CD8-positive, alpha-beta memory T cell (primary cell): ENCODE measurements at places on chromosomes 5 and 9.

GRCh38 chr5:177233206-177233605 is 70.3 kb downstream of the RAB24 start:
- no peak for DNase-seq

DNA sequence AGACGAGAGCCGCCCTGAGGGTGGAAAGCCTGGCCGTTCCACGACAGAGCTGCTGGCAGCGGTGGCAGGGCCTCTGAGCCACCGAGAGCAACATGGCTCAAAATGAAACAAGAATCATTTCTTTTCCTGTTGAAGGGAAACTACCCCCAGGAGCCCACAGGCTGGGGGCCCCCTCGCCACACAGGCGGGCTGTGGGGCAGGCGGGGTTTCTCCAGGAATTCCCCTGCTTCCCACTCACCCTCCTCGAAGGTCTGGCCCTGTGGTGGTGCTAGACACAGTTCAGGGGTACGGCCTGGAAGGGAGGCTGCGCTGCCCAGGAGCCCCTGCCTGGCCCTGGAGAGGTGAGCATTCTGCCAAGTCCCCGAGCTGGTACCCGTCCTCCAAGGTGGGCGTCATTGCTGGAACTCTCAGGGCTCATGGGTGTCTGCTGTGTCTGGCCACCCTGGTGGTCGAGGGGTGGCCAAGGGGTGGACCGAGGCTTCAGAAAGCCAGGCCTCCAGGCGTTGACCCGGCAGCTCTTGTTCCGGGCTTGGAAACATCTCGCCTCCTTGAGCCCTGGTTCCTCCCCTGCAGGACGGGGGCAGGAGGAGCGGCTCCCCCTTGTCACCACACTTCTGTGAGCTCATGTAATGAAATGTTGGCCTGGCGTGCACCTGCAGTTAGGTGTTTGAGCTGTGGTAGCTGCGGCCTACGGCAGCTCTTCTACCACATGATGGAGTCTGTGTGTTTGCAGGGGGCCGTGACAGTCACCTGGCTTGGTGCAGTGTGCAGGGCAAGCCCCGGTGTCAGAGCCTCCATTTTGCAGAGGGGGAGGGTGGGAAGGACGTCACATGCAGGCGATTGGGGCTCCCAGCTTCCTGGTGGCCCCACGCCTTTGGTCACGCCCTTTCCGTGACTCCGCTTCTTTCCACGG is 65.3 kb downstream of the RXRA start:
- peak; percentile 72 for DNase-seq

DNA sequence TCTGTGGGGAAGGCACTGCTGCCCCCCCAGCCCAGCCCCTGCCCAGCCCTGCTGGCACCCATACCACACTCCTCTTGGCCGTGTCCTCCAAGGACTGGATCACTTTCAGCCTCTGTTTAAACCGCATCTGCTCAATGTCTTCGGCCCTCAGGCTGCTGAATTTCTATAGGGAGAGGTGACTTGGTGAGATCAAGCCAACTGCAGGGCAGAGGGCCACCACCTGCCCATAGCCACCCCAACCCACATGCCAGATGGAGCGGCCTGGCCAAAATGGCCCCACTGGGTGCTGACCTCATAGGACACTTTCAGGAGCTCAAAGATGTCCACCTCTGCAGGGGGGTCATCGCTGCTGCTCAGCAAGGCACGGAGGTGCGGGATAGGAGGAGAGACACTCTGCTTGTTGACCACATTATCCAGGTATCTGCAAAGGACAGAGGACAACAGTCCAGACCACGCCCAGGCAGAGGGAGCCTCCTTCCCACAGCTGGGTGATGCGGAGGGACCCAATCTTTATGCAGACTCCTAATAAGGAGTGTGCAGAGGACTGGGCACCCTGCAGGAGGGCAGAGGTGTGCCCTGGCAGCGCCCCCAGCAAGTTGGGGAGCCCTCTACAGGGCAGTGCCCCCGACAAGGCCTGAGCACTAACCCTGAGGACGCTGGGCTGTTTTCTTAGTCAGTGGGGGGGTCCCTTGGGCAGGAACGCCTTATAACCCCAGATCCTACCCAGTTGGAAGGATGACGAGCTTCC is 14.4 kb upstream of the MRNIP start:
- no peak for DNase-seq

DNA sequence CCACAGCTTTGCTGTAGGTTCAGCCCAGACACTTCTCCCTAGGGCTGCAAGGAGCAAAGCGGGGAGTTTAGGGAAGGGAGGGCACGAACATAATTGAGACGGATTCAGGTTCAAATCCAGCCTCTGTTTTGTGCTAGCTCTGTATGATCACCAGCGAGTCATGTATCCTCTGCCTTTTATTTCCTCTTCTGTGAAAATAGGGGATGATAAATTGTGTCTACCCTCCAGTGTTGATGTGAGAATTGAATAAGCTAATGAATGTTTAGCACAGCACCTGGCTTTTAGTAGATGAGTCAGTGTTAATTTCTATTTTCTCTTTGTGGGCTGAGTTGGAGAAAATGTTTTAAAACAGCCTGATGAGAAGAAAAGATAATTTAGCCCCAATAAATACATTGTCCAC is 6.2 kb downstream of the MLANA start:
- no peak for DNase-seq

- no peak for DNase-seq
These were observed 6.7 kb upstream of the SPATA31E1 start for GRCh38 chr9:87875831-87876545.
